RCC 7860 (cell line): ENCODE measurements at places on chromosomes 6 and 20.

GRCh38 chr20:61890210-61890609 lies 175.5 kb downstream of the TAF4 start:
- DNase-seq: no peak

- no peak for DNase-seq
These were observed 239.3 kb downstream of the OGFRL1 start for GRCh38 chr6:71527886-71528285.

DNA sequence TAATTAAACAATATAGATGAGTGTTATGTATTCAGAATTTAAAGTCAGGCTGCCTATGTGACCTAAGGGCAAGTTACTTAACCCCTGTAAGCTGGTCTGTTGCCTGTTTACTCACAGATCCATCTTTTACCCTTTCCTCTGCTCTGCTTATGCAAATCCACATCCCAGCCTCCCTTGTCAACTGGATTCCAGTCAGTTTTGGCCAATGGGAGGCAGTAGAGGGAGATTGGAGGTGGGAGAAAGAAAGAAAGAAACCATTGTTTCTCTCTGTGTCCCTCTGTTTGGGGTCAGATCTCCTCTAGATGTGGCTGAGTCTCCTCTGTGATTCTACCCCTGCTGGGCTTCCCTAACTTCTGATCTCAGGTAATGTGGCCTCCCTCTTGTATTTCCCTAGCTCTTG lies 266.8 kb upstream of the PLN start:
- no peak for DNase-seq

GRCh38 chr6:106064142-106064541 lies 22.0 kb upstream of the PRDM1 start:
- no peak for DNase-seq
